Osteoblast (primary cell): ENCODE measurements at places on chromosomes 6 and 20. TPM values are rescaled to one million over a fixed set of nuclear protein-coding genes. Genes with fewer than 3 reads are reported as not detected.

Gene RSPO4
- total RNA-seq = not detected in 2 replicates

Gene CCN6
- 6.8 and 6.9 TPM in 2 replicates for total RNA-seq

Gene DEFB124
- total RNA-seq = not detected in 2 replicates

Gene SOX12
- total RNA-seq = 6.2 and 6.9 TPM in 2 replicates

Gene HDGFL1
- not detected in 2 replicates for total RNA-seq

Gene TCP11
- 0.29 and 0.72 TPM in 2 replicates for total RNA-seq

Gene SIRPA
- total RNA-seq = 13.8 and 15.9 TPM in 2 replicates

Gene CD109
- total RNA-seq = 85.5 and 93.4 TPM in 2 replicates

Gene MCHR2
- total RNA-seq = not detected in 2 replicates

Gene LPIN3
- total RNA-seq = 9.0 and 10.3 TPM in 2 replicates

Gene FNDC11
- under 0.01 TPM in 1 of 2 replicates, not detected in the other for total RNA-seq

Gene ZNF391
- 2.5 and 4.1 TPM in 2 replicates for total RNA-seq

Gene RIPPLY2
- under 0.01 TPM in 1 of 2 replicates, not detected in the other for total RNA-seq

Gene BAK1
- total RNA-seq = 13.3 and 13.8 TPM in 2 replicates

Gene KIAA0408
- total RNA-seq = 1.8 and 2.5 TPM in 2 replicates

Gene NEURL2
- 4.7 and 7.1 TPM in 2 replicates for total RNA-seq

Gene LAMA4
- 260 and 456 TPM in 2 replicates for total RNA-seq

Gene TSHZ2
- total RNA-seq = 3.5 and 3.6 TPM in 2 replicates

Gene FARS2
- 25.9 and 29.7 TPM in 2 replicates for total RNA-seq

Gene GCM1
- not detected in 2 replicates for total RNA-seq

Gene ZBP1
- not detected in 2 replicates for total RNA-seq

Gene TSPYL1
- total RNA-seq = 89.4 and 91.6 TPM in 2 replicates

Gene XPO5
- 33.9 and 66.2 TPM in 2 replicates for total RNA-seq

Gene OTOR
- not detected in 2 replicates for total RNA-seq

Gene GSTA2
- total RNA-seq = not detected in 2 replicates

Gene FOXQ1
- total RNA-seq = 0.59 and 2.5 TPM in 2 replicates

Gene PAK5
- not detected in 2 replicates for total RNA-seq

Gene EDN3
- total RNA-seq = not detected in 2 replicates

Gene GDAP1L1
- total RNA-seq = 0.72 TPM in 1 of 2 replicates, not detected in the other

Gene PRSS16
- not detected in 2 replicates for total RNA-seq

Gene ID1
- total RNA-seq = 56.3 and 82.5 TPM in 2 replicates

Gene TFAP2C
- under 0.01 TPM in 1 of 2 replicates, not detected in the other for total RNA-seq
